ENCODE measurements at places on chromosomes 5 and 9.

DNA sequence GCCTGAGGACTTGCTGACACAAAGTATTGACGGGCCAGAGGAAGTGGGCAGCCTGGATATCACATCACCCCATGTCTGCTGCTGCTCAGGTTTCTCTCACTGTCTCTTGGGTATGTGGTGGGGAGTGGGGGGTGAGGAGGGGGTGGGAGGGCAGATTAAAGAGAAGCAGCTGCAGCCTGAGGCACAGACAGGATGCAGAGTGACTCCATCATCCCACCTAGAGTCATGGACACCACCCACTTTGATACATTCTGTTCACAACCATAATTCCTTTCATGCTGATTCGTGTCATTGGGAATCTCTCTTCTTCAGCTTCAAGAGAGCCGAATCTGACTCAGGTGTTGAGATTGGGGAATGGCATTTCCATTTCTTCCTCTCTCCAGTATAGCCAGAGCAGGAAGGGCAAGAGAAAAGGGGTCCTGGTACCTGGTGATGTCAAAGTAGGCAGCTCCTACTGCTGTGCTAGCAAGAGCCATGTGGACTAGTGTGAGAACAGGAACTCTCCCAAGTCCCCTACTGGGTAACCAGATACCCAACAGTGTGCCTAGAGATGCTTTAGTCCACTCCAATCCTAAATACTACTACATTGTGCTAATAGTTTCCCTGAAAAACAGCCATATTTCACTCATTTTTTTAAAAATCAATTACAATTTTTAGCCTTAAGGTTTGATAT is 22.4 kb downstream of the GRAMD2B start:
- no peak for DNase-seq

GRCh38 chr5:168174376-168174775 is 117.1 kb upstream of the WWC1 start:
- no peak for DNase-seq

- DNase-seq, result no peak
Measured at GRCh38 chr9:81123526-81123925, 565.8 kb downstream of the TLE1 start.

DNA sequence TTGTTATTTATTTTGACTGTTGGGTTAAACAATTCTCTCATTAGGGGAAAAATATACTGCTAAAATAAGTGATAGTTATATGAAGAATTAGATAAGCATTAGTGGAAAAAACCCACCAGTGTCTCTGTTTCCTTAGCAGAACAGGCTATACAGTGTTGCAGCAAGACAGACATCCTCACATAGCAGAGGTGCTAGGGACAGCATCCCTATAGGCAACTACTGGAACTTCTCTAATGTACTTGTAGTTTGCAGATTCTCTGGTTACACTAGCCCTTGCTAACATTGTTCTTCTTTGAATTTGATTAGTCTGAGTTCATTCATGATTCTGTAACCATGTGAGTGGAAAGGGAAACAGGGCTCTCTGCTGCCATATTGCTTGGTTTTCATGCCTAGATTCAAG is 661.8 kb upstream of the RGMB start:
- DNase-seq, result no peak

DNA sequence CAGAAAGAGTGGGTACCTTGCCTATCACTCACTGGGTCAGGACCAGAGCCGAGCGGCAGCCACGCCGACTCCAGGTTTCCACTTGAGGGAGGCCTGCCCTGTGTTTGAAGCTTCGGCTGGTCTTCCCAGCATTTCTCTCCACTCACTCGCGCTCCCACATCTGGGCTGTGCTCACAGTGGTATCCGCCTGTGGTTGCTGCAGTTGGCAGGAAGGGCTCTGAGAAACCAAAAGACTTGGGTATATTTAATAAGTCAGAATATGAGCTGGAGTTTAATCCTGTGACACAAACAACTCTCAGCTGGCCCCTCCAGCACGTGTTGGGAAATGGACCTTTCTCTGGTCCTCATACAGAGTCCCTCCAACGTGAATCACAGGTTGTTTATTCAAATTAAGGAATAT is 70.9 kb downstream of the SPRY4 start:
- no peak for DNase-seq

DNA sequence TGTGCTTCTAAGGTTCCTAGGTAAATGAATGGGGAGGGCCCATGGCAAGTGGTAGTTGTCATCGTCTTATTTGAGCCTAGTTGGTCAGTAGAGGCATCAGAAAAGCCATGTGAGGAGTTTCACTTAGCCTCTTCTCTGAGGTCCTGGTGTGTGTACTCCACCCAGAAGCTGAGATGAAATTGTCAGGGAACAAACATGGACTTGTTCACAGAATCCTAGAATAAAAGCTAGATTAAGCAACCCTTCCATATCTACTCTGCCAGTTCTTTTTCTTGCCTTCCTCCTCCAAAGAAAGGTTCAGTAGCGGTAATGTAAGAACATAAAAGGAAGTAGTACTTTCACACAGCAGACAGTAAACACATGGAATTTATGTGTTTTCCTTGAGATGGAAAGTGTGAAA is 70.4 kb downstream of the ARHGAP26 start:
- no peak for DNase-seq

DNA sequence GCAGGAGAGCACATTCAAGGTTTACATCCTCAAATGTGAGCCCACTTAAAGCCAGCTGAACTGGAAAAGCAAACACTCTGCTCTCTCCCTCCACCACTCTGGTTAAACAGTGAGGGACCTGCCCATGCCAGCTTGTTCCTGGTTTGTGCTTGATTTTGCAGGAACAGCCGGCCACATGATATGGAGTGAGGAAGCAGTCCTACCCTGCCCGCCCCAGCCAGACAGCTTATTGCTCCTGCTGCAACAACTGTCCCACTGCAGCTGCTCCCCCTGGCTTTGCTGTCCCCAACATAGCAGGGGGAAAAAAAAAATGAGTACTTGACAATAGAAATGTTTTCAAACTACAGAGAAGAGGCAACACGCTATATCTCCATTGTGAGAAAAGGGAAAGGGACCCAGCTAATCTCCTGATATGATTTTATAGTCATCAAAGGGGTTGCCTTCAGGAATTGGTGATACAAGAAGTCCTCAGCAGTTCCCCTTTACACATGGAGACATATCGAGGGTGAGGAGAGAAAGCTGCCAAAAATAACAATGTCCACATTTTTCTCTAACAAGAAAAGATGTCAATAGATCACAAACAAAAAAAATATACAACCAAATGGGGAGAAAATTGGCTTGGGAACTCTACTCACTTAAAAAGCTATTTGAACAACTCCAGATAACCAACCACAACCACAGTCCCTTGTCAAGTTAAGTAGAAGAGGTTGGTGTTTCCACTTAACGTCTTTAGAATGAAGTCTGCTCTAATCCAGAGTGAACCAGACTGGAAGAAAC is 4.6 kb downstream of the MYO10 start:
- no peak for DNase-seq
